ENCODE measurements at places on chromosomes 12 and 14.

- DNase-seq: no peak
These were observed 11.9 kb downstream of the SPPL3 start for GRCh38 chr12:120892265-120892664.

- peak; percentile 85 for DNase-seq
These were observed 79.3 kb downstream of the ARF6 start for GRCh38 chr14:49972131-49972671.

DNA sequence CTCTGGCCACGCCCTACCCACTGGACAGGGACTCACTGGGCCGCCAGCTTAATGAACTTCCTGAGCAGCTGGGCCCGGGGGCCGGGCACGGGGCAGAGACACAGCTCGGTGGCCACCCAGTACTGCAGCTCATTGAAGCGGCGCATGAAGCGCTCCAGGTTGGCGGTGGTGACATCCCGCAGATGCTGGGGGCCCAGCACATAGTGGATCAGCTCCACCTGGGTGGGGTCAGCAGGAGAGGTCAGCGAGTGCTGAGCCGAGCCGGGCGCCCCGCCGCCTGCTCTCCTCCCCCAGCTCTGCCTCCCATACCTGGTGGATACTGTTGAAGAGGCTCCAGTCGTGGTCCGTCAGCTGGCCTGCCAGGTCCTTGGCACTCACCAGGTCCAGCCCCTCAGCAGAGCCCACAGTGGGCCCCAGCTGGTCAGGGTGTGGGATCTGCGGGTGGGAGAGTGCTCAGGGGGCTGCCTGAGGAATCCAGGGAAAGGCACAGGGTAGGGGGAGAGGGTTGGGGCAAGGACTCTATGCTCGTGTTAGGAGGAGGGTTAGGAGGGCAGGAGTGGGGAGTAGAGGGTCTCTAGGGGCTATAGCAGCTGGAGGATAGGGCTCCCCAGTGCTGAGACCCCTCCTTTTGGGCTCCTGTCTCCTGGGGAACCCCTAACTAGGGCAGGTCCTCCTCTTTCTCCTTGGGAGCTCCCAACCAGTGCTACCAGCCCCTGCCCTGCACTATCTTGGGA, 15.5 kb upstream of the ENDOU start:
- DNase-seq: no peak

- peak; percentile 90 for DNase-seq
These were observed 271.6 kb upstream of the ATP2B1 start for GRCh38 chr12:89980236-89980635.

DNA sequence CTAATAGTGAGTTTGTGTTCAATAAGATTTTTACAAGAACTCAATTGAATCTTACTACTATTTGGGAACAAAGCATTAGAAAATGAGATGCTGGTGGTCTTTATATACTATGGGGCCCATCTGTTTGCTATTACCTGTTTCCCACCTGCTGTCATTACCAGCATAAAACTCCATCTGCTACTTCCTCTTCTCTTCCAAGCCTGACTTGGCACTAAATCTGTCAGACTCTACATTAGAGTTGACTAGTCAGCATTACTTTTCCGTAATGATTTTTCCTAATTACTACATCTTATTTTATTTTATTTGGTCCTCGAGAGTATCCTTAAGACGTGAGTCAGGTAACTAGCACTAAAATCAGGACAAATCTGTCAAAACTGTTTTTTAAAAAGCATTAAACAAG, 68.1 kb upstream of the KRR1 start:
- DNase-seq: no peak

DNA sequence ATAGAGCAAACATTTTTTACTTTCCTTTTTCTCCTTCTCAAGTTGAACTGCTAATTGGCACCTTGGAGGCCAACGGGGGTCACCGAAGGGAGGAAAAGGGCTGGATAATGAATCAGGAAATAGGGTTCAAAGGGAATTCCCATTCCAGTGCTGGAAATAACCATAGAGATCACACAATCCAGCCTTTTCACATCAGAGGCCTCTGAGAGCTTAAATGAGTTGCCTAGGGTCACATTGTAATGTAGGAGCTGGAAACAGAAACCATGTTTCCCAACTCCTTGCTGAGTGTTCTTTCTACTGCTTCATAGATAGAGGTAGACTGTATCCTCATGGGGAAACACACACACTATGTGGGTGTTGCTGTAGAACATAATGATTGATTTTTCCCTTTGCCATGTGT, 60.6 kb upstream of the DDHD1 start:
- DNase-seq: no peak

- DNase-seq: peak; percentile 40
These were observed 87.7 kb downstream of the KCNH5 start for GRCh38 chr14:62957562-62957961.

GRCh38 chr12:113519464-113520307, 48.0 kb upstream of the LHX5 start:
- DNase-seq: no peak

DNA sequence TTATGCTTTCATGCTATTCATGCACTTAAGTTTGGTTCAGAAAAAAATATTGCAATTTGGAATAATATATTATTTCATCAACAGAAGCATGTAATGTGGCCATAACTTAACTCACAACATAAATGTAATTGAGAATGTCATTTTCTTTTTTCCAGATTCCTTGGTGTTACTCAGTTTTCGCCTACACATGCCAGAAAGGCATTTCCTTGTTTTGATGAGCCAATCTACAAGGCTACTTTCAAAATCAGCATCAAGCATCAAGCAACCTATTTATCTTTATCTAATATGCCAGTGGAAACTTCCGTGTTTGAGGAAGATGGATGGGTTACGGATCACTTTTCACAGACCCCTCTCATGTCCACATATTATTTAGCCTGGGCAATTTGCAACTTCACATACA, 14.4 kb downstream of the TRHDE start:
- DNase-seq: peak; percentile 55

- DNase-seq: no peak
These were observed 142.7 kb downstream of the TBX5 start for GRCh38 chr12:114263056-114263805.

GRCh38 chr12:97168804-97169203, 261.7 kb downstream of the NEDD1 start:
- no peak for DNase-seq

DNA sequence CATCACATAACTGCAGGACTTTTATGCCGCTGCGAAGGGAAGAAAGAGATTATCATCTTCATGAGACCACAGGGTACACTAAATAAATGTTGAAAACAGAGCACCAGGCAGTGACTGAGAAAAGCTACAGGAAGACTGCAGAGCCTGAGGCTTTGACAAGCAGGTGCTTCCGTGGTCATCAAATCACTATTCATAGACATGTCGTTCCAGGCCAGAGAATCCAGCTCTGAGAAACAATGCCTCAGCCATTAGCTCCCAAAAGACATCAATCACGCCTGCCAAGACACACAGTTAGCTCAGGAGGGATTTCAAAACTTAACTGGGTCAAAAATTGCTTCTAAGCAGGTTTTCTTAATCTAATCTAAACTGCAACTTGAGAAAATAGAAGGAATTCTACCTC, 47.2 kb upstream of the GARIN6 start:
- no peak for DNase-seq

- DNase-seq: no peak
These were observed 1101.4 kb downstream of the BCL11B start for GRCh38 chr14:98170575-98170974.

DNA sequence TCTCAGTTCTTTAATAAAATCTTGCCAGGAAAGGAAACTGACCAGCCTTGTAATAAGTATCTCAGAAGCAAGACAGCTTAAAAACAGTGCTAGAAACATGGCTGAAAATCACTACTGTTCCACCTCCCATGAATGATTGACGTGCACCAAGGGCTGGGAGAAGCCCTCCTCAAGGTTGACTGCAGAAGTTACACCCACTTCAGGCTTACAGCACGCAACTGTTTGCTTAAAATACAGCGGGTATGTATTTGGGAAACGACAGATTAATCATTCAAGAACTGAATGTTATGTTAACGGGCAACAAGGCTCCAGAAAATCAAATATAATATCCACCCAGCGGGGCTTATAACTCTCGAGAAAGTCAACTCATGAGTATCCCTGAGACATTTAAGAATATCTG, 22.1 kb downstream of the PRKD1 start:
- DNase-seq: no peak

- no peak for DNase-seq
These were observed 4.3 kb downstream of the LRRC74A start for GRCh38 chr14:76830556-76830955.

- DNase-seq: peak; percentile 50
These were observed 212.1 kb upstream of the FKBP4 start for GRCh38 chr12:2582631-2583030.

DNA sequence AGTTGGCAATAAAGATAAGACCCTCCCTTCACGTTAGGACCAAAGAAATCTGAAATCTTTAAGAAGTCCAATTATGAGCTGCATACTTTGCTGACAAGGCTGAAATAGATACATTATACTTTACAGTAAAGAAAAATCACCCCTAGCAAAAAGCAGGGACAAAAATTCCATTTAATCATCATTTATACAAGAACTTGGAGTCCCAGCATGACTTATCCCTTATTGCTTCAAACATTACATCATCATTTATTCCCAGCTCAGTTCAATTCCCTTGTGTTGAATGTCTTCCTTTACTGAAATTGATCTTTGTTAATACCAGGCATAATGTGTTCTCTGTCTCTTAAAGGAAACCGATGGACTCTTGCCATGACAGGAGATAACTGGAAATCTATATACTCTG, 449.6 kb upstream of the CCDC196 start:
- no peak for DNase-seq

DNA sequence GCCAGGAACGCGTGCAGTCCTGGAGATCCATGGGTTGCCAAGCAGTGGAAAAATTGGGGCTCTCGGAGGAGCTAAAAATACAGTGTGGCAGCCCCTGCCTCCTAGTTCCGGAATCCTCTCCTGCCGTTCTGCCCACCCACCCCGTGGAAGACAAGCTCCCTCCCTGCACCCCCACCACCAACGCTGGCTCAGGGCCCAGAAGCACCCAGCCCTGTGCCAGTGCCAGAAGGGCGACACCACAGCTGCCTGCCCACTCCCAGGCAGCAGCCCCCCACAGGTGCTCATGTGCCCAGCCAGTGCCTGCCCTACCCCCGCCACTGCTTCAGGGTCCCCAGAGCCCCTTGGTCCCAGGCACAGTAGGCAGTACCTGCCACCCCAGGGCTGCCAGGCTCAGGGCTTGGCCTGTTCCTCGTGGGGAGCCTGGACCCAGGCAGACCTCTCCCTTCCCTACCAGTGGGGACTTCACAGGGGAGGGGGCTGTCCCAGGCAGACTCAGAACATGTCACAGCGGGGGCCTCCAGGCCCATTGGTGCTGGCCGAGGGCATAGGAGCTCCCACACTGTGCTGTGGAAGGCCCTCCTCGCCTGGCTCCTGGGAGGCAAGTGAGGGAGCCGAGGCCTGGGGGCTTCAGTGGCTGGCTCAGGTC, 7.4 kb downstream of the INF2 start:
- no peak for DNase-seq

All from EH (cell line).